ENCODE measurements at places on chromosomes 2 and 18.

GRCh38 chr18:21458310-21458709, 142.2 kb downstream of the ESCO1 start:
- no peak for DNase-seq

GRCh38 chr2:18856765-18857164, 267.4 kb upstream of the NT5C1B start:
- DNase-seq, result no peak

DNA sequence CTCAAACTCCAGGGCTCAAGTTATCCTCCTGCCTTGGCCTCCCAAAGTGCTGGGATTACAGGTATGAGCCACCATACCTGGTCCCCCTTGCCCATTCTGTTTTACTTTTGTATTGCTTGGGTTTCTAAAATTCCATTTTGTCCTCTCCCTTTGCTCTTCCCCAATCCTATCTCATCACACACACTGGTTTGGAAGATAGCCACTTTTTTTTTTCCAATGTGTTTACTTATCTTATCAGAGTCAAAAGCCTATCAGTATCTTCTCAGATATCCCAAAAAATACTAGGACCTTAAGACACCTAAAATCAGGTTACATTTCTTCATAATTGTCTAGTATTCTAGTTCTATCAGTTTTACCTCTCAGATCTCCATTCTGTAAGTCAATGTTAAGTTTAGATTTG, 56.1 kb downstream of the MSH2 start:
- DNase-seq, result no peak

- DNase-seq, result no peak
Measured at GRCh38 chr2:118224895-118225311, 136.6 kb downstream of the INSIG2 start.

- DNase-seq, result no peak
Measured at GRCh38 chr2:199757233-199757870, 93.6 kb downstream of the FTCDNL1 start.

DNA sequence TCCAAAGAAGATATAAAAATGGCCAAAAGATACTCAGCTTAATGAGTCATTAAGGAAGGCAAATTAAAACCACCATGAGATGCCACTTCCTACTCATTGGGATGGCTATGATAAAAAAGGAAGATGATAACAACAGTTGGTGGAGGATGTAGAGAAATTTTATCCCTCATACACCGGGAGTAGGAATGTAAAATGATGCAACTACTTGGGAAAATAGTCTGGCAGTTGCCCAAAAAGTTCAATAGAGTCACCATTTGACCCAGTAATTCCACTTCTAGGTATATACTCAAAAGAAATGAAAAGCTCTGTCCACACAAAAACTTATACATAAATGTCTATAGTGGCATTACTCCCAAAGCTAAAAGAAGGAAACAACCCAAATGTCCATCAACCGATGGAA, 10.1 kb upstream of the SULT1C2 start:
- DNase-seq, result no peak

GRCh38 chr2:119523952-119524694, at the start of gene SCTR:
Gene SCTR, minus strand, starts transcription at chr2:119524483. Its CDS starts 257 bp downstream, at chr2:119524226.
- DNase-seq, result no peak
